NCI-H146 (cell line): ENCODE measurements at places on chromosomes 16 and 17.

DNA sequence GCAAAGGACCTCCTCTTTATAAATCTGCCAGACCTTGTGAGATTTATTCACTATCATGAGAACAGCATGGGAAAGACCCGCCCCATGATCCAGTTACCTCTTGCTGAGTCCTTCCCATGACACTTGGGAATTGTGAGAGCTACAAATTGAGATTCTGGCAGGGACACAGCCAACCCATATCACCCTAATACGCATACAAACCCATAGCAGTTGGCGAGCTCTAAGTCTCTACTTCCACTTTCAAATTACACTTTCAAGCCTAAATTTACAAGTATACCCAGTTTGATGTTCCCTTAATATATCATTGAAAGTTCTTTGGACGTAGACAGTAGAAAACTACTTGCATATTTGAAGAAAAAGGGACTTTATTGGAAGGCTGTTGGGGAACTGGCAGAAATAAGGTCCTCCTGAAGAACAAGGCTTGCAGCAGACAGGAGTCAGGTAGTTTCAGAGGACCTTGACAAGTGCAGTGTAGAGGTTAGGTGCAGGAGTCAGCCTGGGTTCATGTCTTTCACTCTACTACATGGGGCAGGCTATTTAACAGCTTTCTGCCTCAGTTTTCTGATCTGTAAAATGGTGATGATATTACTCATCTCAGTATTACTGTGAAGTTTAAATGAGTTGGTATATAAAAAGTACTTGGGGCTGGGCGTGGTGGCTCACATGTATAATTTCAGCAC is 107.9 kb upstream of the EEF2KMT start:
- no peak for DNase-seq

GRCh38 chr16:87581857-87582215 is 20.5 kb upstream of the JPH3 start:
- no peak for DNase-seq

DNA sequence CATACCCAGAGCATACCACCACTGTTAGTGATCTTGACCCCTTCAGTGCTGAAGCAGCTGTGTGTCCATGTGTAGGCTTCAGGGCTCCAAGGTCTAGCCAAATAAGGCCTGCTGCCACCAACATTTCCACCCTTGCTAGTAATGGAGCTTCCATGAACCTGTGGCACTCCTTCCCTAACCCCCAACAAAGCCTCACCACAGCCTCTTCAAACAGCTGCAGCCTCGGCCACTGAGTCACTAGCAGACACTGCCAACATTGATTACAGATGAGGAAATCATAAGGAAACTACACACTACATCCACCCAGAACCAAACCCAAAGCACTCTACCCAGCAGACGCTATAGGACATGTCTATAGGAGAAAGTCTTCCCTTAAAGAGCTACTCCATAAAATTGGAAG is 610.7 kb downstream of the KCNJ2 start:
- no peak for DNase-seq

GRCh38 chr16:79163691-79164387 is 436.7 kb downstream of the MAF start:
- DNase-seq = no peak

DNA sequence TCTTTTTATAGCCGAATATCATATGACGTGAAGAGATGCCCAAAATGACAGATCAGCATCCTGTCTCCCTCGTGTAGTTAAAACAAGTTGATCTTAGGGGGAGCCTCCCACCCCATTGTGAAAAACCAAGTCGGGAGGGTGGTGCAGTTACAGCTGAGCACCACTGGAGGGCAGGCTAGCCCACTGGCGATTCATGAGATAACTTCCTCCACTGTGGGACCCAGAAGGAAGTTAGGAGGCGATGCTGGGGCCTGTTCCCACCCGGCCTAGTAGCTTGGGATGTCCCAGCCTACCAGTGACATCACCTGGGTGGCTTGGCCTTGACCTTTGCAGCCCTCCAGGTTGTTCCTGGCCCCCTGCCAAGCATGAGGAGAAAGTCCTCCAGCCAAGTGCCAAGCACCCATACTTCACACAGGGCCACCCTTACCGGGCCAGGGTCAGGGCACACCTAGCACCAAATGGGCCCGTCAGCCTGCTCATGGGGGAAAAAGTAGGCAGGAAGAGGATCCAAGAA is 8.1 kb upstream of the CPNE2 start:
- peak; percentile 49 for DNase-seq

DNA sequence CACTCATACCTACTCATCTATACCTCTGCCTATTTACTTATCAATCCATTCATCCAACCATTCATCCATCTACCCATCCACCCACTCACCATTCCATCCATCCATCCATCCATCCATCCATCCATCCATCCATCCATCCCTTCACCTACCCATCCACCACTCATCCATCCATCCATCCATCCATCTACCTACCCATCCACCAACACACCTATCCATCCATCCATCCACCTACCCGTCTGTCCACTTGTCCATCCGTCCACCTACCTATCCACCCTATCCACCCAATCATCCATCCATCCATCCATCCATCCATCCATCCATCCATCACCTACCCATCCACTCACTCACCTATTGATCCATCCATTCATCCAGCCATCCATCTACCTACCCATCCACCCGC is 235.7 kb downstream of the GSG1L start:
- DNase-seq = no peak

DNA sequence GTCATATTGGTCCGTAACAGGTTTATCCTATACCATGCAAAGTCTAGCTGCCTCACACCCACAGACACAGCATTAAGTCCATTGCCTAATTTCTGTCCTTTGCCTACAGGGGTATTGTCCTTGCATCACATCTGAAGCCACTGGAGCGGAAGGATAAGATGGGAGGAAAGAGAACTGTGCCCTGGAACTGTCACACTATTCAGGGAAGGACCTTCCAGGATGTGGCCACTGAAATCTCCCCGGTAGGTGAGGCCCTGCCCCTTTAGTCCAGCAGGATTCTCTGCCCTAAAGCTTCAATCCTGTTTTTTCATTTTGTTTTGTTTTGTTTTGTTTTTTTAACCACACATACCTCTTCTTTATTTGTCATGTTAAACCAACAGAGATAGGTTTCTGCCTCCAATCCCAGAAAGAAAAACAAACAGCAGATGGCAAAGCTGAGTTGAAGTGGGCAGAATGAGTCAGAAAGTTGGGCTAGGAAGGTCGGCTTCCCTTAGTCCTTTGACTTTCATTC is 2.2 kb upstream of the EFTUD2 start:
- DNase-seq = no peak

DNA sequence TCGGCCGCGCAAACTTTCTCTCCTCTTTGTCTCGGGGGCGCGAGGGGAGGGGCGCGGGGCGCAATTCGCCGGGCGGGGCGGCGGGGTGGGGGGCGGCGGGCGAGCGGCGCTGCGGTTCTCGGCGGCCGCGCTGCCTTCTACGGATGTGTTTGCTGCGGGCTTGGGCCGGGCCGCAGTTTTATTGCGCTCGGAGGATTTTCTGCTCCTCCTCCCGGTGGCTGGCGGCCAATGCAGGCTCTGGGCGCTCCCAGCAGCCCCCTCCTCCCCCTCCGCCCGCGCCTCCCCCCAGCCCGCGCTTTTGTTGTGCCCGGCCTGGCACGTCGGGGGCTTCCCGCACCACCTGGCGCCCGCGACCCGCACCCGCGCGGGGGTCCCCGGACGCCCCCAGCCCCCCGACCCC is at the start of gene TIMP2:
TSS of gene TIMP2 (minus strand) at position 154 of the 400 bp plus-strand sequence. CDS start 299 bp downstream, outside the sequence.
- peak; percentile 85 for DNase-seq

- no peak for DNase-seq
Measured at GRCh38 chr17:58918884-58919283, 163.2 kb downstream of the PPM1E start.

DNA sequence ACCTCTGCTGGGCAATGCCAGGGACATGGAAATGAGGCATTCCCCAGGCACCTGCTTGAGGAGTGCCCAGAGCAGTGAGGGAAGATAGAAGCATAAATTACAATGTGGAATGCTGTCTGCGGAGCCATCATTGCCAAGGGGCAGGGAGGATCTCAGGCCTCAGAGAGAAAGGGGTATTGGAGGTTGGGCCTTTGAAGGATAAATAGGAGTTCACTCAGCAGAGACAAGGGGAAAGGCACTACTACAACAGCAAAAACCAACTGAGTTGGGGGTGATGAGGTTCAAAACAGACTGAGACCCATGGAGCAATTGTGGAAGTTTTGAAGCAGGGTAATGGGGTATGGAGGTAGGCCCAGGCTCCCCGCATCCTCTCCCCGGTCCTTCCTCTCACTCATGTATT is 32.8 kb downstream of the SREBF1 start:
- DNase-seq = no peak

- peak; percentile 47 for DNase-seq
Measured at GRCh38 chr16:53773150-53773846, 69.3 kb downstream of the FTO start.

DNA sequence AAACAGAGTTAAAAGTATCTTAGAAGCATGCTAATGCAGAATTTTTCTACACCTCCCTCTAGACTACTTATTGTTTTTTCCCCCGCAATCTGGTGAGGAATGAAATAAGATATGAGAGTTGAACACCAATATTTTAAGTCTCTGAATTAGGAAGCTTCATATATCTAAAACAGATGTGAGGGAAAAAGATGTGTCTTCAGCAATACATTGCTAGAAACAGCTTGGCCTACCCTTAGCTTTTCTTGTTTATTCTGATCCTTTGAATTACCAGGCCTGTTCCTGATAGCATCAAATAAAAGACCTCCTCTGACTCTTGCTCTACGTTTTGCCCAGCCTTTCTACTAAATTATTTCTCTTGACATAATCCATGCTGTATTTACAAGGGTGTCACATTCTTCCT is 221.8 kb downstream of the CDH11 start:
- no peak for DNase-seq

DNA sequence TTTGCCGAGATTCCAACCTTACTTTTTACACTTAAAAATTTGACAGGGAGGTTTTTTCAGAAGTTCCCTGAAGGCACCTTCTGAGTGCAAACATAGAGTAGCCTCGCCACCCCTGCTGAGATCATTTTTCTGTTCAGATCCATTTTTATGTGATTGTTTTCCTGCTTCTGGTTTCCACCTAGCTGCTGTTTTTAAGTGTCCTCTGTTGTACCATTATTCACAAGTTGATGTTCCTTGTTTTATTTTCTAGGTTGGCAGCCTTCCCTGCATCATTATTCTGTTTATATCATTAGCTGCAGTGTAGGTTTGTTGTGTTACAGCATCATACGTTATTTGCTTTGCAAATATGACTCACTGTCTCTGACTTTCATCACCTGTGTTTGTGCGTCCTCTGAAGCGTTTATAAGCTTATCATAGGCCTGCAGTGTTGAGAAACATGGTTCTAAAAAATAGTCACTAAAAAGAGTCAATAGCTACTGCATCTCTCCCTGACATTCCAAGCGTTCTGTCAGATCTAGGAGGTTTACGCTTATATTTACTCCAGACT is 116.9 kb upstream of the CLEC3A start:
- peak; percentile 23 for DNase-seq
